Nasal cavity respiratory epithelium epithelial cell of viscerocranial mucosa (primary cell): ENCODE measurements at places on chromosomes 2 and 18. TPM values are rescaled to one million over a fixed set of nuclear protein-coding genes. Genes with fewer than 3 reads are reported as not detected.

DUSP19 gene
- 0.34 and 1.1 TPM in 2 replicates for total RNA-seq

CFAP221 gene
- total RNA-seq = not detected in 2 replicates

IL1RN gene
- total RNA-seq = 53.7 and 106 TPM in 2 replicates

GNAL gene
- 9.6 and 17.1 TPM in 2 replicates for total RNA-seq

TPRKB gene
- 16.8 and 18.8 TPM in 2 replicates for total RNA-seq

NAT8 gene
- total RNA-seq = not detected in 2 replicates

ZNF396 gene
- total RNA-seq = 1.0 and 1.7 TPM in 2 replicates
